ENCODE measurements at places on chromosomes 12 and 14.

DNA sequence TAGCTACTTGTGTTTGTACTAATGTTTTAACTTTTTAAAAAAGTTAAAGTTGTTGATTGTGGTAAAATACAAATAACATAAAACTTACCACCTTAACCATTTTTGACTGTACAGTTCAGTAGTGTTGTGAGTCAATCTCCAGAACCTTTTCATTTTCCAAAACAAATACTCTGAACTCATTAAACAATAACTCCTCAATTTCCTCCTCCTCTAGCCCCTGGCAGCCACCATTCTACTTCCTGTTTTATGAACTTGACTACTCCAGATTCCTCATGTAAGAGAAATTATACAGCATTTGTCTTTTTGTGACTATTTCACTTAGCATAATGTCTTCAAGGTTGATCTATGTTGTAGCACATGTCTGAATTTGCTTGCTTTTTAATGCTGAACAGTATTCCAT lies 299.1 kb upstream of the AMIGO2 start:
- no peak for DNase-seq

- DNase-seq: no peak
Observed at GRCh38 chr14:101034986-101035385, 131.5 kb upstream of the RTL1 start.

GRCh38 chr12:62448436-62448835 lies 18.2 kb upstream of the MON2 start:
- no peak for DNase-seq

- DNase-seq: no peak
Observed at GRCh38 chr14:105171004-105171673, 2.6 kb upstream of the JAG2 start.

GRCh38 chr12:114407842-114408411 lies 2.0 kb upstream of the TBX5 start:
- no peak for DNase-seq

DNA sequence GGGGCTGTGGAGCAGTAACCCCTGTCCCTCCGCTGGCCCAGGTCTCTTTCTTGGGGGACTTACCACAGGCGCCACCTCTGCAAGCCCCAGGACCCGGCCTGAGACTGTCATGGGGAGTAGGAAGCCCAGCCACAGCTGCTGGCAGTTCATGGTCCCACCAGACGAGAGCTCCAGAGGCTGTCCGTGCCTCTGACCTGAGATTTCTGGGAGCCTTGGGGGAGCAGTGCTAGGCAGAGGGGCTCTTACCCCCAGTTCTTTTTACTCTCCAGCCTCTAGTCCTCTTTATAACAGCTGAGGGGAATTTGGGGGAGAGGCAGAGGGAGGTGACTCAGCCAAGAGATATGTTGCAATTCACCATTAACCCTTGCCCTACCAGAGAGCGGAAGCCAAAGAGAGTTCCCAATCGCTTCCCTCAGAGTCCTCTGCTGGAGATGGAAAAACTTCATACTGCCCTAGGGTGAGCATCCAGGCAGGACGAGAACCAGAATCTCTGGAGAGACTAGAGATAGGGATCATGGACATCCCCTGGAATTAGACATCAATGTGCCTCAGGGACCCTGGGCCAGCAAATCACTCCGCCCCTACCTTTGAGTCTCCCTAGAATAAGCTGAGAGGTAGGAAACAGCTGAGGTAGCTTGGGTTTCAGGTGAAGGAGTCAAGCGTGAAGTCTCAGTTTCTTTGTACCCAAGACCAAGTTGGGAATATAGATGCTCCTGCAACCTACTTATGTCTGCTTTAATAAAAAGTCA lies at the start of gene MMP19:
TSS of gene MMP19 (minus strand) at position 256 of the 749 bp plus-strand sequence. CDS start at position 150, 106 bp downstream.
- no peak for DNase-seq

DNA sequence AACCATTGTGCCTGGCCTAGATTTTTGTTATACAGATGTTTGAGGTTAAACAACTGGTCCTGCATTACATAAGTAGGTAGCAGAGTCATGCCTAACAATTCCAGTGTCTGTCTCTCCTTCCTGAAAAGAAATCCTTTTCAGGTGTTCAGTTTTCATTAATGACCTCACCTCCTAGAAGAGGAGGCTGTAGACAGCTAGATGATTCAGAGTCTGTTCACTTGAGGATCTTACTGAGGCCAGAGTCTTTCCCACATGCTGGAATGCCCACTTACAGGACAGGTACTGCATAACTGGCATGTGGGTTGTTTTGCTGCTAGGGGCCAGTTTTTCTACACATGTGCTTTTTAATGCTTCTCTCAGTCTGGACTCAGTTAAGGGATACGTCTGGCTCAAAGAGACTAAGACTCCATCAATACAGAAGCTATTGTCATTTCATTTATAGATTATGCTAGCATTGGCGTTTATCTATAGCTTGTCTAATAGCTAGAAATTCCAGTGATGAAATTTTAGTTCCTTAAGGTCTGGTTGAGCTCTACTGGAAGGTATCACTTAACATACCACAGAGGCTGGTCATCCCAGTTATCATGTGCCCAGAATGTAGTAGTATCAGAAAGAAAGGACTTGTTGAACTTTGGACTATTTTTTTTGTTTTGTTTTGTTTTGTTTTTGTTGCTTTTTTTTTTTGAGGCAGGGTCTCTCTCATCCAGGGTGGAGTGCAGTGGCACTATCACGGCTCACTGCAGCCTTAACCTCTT lies 206.4 kb downstream of the ERC1 start:
- DNase-seq: no peak

DNA sequence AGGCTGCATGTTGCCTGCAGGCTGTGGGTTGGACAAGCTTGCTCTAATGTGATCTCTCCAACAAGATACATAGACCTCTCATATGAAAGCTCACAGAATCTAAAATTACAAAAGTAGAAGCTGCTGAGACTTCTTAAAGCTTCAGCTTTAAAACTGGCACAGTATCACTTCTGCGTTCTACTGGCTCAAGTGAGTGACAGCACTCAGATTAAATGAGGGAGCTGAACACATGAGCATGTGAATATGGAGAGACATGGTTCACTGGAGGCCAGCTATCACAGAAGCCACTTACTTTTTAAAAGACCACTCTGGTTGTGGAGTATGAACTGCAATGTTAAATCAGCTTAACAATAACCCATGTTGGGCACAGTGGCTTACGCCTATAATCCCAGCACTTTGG lies 29.1 kb upstream of the ANO6 start:
- no peak for DNase-seq

- DNase-seq: no peak
Observed at GRCh38 chr14:55129086-55129427, at the start of gene LGALS3. Gene LGALS3, plus strand, starts transcription at chr14:55129252. Its CDS starts 8,122 bp downstream, at chr14:55137374.

- peak; percentile 20 for DNase-seq
Observed at GRCh38 chr14:22221508-22221907, 367.5 kb downstream of the DAD1 start.

GRCh38 chr12:103600967-103601728 lies 14.1 kb downstream of the STAB2 start:
- no peak for DNase-seq

- DNase-seq: no peak
Observed at GRCh38 chr12:54442961-54443360, 23.9 kb upstream of the ITGA5 start.

DNA sequence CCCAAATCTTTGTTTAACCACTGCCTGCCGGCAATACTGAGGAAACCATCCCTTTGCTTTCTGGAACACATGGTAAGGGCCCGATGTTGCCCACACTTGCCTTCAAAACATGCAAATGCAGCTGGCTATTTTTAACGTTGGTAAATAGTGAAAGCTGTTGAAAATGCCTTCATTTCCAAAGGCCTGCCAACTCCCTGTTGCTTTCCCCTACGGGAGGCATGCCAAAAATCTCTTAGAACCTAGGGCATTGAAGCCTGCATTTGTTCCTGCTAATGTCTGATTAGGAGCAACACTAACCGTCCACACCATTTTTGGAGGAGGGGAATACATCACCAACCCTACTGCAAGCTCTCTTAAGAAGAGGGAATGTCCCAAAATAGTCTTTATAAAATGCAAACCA lies 152.6 kb upstream of the NOS1 start:
- DNase-seq: no peak

DNA sequence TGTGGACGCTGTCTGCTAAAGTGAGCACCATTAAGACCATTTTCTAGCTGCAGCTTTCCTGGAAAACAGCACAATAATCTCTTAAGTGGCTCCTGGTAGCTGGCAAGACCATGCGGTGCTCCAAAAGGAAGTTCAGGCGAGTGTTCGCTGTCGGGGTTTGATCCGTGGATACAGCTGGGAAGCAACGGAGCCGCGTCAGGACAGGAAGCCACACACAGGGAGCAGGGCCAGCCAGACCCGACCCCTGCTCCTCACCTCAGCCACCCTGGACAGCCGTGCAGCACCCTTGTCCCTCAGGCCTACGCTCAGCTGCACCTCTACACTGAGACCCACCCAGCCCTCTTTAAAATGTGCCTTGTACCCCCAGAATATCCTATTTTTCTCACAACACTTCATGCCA lies 19.4 kb downstream of the ZFYVE21 start:
- DNase-seq: no peak

- no peak for DNase-seq
Observed at GRCh38 chr12:39227218-39227617, 215.7 kb downstream of the KIF21A start.

DNA sequence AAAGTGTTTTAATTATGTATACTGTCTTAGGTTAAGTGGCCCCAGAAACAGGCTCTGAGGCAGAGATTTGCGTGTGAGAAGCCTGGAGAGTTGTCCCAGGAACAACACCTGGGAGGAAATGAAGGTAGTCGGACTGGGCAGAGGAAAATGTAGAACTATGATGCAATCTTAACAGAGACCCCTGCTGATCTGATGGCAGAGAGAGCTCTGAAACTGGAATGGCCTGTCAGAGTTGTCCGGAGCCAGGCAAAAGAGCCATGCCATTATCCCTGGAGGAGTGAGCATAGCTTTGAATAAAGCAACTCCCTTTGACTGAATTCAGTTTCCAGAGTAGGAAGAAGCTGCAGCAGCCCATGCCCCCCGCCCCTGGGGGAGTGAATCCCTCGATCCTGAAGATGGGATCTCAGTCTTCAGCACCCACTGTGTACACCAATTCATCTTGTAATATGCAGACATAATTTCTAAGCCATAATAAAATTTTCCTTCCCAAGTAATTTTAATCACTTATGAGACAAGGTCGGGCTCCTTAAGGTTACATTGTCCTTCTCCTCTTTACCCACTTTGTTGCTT lies 264.8 kb downstream of the PDZRN4 start:
- no peak for DNase-seq

DNA sequence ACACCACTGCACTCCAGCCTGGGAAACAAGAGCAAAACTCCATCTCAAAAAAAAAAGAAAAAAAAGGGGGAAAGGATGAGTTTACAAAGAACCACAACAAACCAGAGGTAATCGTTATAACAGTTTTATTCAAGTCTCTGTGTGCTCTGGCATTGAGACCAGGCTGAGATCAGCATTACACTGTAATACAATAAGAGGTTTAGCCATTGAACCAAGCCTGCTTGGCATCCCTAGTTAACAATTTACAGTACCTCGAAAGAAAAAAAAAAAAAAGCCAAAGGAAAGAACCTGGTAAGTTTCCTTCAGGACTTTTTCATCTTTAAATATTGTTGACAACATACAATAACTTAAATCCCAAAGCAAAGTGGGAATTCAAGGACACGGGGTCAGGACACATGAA lies 80.7 kb downstream of the TTC9 start:
- no peak for DNase-seq

GRCh38 chr12:82529954-82530353 lies 156.8 kb upstream of the TMTC2 start:
- no peak for DNase-seq

GRCh38 chr14:35420036-35420811 lies 15.7 kb upstream of the NFKBIA start:
- DNase-seq: no peak

DNA sequence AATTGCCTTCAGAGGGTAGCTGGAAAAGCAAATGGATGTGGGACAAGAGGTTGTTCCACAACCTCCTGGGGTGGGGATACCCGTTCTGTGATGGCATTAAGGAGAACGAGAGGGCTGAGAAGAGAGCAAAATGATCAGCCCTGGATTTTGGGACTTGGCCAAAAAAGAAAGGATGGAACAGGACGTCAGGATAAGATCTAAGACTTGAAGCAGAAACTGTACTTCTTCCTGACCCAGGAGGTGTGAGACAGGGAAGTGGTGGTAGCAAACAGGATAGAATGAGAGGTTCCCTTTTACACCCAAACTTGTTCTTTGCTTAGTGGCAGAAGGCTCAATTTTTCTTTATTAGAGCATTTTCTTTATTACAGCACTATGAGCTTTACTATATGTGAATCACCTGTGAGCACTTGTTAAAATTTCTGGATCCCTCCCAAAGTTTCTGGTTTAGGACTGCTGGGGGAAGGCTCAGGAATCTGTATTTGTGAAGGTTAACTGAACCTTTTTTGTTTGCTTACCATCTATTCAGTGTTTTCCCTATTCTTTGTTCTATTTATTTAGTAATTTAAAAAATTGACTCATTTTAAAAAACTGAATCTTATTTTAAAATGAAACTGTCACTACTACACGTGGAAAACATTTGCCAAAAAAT lies 59.2 kb downstream of the ERC1 start:
- DNase-seq: no peak

DNA sequence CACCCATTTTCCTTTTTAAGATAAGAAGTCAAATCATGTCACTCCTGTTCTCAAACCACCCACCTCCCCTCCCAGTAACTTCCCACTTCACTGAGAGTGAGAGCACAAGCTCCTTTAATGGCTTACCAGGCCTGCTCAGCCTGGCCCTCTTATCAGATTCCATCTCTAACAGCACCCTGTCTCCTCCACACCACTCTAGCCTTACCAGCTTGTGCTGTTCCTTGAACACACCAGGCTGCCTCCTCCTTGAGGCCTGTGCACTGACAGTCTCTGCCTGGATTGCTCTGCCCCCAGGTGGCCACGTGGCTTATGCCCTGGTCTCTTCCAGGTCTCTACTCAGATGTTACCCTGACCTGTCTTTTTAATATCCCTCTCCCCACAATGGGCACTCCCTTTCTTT lies 40.1 kb upstream of the EVL start:
- no peak for DNase-seq

DNA sequence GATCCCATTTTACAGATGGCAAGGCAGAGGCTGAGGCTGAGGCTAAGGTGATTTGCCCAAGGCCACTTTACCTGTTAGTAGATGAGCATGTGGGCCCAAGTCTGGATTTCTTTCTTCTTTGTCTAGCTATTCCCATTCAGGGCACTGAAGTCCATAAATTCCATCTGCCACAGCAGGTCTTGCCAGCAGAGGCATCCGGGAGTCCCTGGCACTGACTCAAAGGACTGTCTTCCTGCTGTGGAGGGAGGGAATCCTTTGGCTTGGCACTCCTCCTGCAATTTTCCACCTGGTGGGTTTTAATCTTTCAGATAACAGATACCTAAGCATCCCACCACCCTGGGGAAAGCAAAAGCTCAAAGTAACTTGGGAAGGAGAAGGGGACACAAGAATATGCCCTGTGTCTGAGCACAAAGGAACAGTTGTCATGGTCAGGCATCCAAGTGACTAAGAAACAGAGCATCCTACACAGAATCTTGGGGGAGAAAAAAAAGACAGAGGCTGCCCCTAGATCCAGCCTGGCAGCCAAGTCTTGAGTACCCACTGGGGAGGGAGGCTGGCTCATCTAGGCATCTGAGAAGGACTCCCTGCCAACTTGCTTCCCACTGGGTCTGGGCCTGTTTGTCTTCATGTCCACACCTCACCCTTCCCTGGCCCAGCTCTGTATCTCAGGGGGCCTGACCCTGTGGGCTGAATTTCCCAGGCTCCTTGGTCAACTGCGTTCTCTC lies 35.6 kb upstream of the CMKLR1 start:
- peak; percentile 92 for DNase-seq

- DNase-seq: no peak
Observed at GRCh38 chr12:71764587-71765321, 10.1 kb downstream of the RAB21 start.

- DNase-seq: no peak
Observed at GRCh38 chr12:5661811-5662210, 229.9 kb downstream of the NTF3 start.

- DNase-seq: no peak
Observed at GRCh38 chr14:95153866-95154265, 3.5 kb downstream of the DICER1 start.

Data from NCI-H446 (cell line).